Bone marrow (tissue), 2 donors: ENCODE measurements at places on chromosomes 1 and 21.

DNA sequence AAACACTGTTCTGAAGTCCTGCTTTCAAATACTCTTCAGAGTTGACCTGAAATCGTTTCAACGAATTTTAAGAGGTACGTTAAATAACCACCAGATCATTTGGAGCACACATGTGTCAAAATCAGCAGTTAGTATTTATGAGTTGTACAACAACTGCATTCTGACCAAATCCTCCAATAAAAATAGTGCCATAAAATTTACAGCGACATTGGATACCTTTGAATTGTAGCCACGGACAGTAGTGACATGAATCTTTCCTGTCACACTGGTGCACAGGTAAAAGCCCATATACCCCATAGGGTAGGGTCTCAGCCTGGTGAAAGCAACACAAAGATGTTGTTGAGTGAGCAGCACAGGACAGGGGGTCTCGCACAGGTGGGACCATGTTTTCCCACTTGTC, 121.5 kb downstream of the CLIC6 start:
- DNase-seq = no peak

- DNase-seq = no peak
These were observed 34.3 kb downstream of the AMY1C start for GRCh38 chr1:103783944-103784377.

- peak; percentile 36 for DNase-seq
These were observed 1.1 kb downstream of the AKT3 start for GRCh38 chr1:243848858-243849420.

DNA sequence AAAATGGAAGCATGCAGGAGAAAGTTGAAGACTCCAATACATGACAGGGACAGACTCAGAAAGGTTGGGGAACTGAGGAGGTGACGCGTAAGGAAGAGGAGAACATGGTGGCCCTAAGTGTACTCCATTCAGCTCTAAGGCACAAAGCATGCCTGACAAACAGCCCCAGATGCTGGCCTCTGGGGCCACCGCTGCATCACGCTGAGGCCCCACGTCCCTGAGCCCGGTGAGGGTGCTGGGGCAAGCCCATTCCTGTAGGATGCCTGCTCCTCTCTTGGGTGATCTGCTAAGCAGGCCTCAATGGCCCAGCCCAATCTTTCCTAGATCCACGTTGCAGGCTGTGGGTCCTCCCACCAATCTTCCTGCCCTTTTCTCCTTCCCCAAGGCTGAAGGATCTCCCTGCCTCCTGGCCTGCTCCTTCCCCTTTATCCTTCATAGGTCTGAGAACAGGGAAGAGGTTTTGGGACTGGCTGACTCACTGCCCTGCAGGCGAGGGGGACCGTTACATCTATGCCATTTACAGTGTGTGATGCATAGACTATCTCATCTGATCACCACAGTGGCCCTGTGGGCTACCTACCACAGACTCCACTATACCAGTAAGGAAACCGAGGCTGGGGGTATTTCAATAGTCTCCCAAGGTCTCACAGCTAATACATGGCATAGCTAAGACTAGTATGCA, 16.8 kb upstream of the NID1 start:
- no peak for DNase-seq

DNA sequence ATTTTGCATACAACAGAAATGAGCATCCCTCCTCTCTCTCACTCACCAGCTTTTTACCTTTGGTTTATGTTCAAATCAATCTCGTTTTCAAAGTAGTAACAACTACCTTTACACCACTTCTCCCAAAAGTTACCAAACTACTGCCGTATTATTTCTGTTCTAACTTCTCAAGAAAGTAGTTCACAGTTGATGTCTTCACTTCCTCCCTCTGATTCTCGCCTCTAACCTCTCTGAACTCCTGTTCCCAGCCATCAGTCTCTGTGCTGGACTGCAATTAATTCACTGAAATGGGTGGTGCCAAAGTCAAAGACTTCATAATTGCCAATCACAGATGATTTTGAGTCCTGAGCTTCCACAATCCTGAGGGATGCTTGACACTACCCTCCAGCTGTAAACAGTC, 54.0 kb downstream of the ZNF281 start:
- DNase-seq = no peak

DNA sequence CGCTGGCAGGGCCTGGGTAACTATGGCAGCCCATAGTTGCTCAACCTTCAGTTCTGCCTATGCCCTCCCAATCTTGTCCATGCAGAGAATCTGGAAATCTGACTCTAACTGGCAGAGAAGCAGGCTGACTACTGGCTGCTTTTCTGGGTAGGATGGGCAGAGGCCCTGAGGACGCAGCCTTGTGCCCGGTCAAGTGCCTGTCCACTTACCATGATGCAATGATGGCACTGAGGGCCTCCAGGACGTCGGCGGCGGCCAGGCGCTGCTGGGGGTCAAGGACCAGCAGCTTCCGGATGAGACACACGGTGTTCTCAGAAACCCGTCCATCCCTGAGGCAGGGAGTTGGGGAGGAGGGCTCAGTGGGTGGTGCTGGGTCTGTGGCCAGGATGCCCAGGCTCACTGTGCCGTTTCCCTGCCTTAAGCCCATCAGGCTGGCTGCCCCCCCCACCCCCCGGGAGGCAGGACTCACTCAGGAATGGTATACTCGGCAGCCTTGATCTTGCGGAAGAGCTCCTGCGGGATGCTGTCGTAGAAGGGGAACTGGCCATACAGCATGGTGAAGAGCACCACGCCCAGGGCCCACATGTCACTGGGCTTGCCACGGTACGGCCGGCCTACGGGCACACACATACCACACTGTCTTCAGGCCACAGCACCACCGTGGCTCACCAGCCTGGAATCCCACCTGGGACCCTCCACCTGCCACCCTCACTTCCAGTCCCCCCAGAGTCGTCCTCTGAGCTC, 20.4 kb upstream of the EVA1B start:
- DNase-seq = no peak

- DNase-seq = no peak
These were observed 42.8 kb downstream of the DPH5 start for GRCh38 chr1:100982793-100983192.

- no peak for DNase-seq
These were observed 2.3 kb downstream of the NR5A2 start for GRCh38 chr1:200029822-200030152.

GRCh38 chr1:45820173-45820572, 16.8 kb downstream of the MAST2 start:
- no peak for DNase-seq

- DNase-seq = no peak
These were observed 16.0 kb upstream of the PIGV start for GRCh38 chr1:26771643-26772321.

DNA sequence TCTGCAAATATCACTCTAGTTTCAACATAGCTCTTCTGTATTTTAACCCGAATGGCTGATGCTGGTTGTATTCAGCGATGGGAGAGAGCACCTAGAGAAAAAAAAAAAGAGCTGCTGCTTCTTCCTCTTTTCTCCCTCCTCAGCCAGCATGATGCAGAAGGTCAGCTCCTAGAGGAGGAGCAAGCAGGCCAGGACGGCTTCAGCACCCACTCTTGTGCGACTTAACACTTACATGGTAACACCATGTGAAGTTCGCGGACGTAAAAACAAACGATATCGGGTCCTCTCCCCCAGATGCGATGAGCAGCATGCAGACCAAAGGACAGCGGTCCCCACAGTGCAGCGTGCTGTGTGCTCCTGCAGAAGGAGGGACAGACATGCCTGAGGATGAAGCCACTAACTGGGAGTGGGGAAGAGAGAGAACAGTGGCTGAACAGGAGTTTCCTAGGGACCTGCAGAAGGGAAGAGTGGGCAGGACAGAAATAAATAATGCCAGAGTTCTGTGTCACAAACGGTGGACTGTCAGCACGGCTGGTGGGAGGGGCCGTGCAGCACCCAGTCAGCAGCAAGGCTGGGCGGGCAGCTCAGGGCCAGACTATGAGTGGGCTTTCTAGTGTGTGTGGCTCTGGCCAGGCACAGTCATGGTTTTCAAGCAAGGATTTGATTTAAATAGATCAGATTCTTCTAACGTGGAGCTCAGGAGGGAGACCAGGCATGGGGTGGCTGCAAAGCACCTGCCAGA, 11.4 kb upstream of the B3GALT5 start:
- DNase-seq = no peak

DNA sequence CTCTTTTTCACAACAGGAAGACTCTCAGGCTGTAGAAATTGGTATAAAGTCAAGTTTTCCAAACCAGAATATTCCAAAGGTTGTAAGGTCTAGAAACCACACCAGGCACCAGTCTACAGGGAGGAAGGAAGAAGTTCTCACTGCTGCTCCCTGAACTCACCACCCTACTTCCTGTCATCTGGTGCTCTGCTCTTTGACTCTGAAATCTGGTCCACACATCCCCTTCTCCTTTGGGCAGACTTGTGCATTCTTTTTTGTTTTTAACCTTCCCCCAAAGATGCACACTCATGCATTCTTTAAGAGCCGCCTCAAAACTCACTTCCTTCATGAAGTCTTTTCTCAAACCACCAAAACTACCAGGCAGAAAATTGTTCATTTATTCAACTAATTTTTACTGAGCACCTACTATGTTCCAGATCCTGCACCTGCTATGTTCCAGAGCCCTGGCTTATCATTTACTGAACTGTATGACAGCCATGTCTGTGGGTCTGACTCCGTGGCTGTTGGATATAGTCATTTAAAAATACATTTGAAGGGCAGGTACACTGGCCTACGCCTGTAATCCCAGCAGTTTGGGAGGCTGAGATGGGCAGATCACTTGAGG, 30.1 kb upstream of the EPS15 start:
- peak; percentile 90 for DNase-seq

DNA sequence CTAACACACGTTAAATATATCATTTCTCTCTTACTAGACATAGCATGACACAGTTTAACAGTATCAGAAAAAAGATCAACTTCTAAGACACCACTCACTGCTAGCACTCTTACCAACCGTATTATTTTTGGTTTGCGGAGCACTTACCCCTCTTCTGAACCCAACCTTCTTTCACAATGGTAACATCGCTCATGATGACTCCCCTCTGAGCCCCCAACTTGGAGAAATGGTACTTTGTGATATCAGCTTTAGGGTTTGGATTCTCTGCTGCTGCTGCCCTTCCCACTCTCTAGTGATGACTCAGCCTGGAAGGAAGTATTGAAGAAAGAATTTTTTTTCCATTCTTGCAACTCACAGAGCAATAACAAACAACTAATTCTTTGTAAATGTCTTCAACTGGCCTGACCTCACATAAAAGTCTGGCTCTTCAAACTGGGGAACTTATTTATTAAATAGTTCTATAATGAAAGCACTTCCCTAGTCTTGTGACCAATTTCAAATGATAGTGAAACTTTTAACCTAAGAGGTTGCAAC, 7.0 kb downstream of the AKT3 start:
- peak; percentile 71 for DNase-seq

DNA sequence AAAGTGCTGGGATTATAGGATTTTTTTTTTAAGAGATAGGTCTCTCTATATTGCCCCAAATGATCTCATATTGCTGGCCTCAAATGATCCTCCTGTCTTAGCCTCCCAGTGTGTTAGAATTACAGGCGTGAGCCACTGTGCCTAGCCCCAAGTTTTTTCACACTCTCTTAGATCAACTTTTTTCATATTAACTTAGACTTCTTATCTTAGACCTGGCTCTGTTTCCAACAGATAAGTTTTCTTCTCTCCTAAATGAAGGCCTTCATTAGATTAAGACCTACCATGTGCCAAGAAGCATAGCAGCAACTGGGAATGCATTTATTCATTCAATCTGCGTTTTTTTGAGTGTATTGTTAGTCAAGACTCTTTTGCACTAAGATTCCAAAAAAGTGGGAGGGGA, 20.2 kb upstream of the HTR1D start:
- no peak for DNase-seq

GRCh38 chr1:149849111-149849946, 50.0 kb upstream of the BOLA1 start:
- no peak for DNase-seq

DNA sequence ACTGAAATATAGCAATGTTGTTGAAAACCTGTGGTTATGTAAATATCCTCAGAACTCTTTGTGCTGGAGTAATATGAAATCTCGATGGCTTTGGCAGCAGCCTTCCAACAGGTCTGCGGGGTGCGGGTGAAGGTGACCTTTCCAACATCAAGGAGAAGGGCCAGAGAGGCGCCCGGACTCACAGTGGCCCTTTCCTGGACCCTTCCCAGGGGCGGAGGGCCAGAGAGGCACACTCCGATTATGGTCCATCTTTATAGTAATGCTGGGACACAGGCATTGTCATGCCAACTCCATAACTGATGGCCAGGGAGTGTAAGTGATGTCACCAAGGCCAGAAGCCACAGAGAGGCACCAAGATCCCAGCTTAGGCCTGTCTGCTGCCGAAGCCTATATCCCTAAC, 18.1 kb downstream of the SLC37A1 start:
- DNase-seq = no peak

GRCh38 chr1:203273869-203274602, 31.3 kb upstream of the BTG2 start:
- DNase-seq = peak; percentile 10

- DNase-seq = no peak
These were observed 46.5 kb downstream of the SAMD13 start for GRCh38 chr1:84347932-84348555.

GRCh38 chr21:17853393-17854275, 34.5 kb upstream of the C21orf91 start:
- no peak for DNase-seq

GRCh38 chr21:32328595-32328994, 29.9 kb downstream of the MRAP start:
- DNase-seq = no peak

GRCh38 chr1:215595231-215595630, 28.1 kb downstream of the KCTD3 start:
- DNase-seq = no peak
